ENCODE measurements at places on chromosomes 7 and 10.

GRCh38 chr7:99140813-99141212, 3.1 kb downstream of the SMURF1 start:
- DNase-seq = no peak

- DNase-seq = no peak
These were observed 851.0 kb upstream of the PHF14 start for GRCh38 chr7:10122551-10123100.

DNA sequence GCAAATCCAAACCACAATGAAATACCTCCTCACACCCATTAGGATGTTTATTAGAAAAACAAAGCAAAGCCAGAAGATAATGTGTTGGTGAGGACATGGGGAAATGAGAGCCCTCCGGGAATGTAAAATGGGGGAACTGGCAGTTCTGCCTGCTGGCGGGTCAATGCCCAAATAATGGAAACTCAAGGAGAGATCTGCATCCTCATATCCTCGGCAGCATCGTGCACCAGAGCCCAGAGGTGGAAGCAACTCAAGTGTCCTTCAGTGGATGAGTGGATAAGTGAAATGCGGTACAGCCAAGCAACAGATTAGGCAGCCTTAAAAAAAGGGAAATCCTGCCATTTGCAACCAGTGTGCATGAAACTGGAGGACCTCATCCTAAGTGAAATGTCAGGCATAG, 325.2 kb downstream of the WDR37 start:
- DNase-seq = no peak

GRCh38 chr7:78159545-78159944, 361.0 kb downstream of the PHTF2 start:
- no peak for DNase-seq

GRCh38 chr7:130831817-130832481, 97.9 kb upstream of the KLF14 start:
- DNase-seq = no peak

- no peak for DNase-seq
These were observed 329.9 kb downstream of the FGFR2 start for GRCh38 chr10:121268363-121268762.

GRCh38 chr10:116852246-116852645, 2.9 kb downstream of the ENO4 start:
- DNase-seq = no peak

- DNase-seq = no peak
These were observed 67.0 kb upstream of the CAV2 start for GRCh38 chr7:116432527-116432916.

DNA sequence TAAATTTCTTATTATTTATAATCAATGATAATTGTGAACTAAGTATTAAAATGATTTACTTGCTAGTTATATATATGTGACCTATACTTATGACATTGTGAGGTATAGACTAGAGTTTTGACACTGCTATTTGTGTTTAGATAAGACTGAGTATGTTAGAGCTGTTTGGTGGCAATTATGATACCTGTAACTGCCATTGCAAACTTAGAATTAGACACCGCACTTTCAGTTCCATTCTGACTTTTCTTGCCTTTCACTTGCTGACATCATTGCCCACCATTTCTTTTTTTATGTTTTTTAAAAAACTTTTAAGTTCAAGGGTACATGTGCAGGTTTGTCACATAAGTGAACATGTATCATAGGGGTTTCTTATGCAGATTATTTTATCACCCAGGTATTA, 214.5 kb downstream of the MBL2 start:
- no peak for DNase-seq

- no peak for DNase-seq
These were observed 35.4 kb downstream of the ZAN start for GRCh38 chr7:100768784-100769183.

GRCh38 chr7:136183981-136184380, 206.8 kb upstream of the MTPN start:
- DNase-seq = no peak

GRCh38 chr10:6274040-6274439, 71.3 kb downstream of the PFKFB3 start:
- no peak for DNase-seq

- DNase-seq = no peak
These were observed 242.8 kb downstream of the BAMBI start for GRCh38 chr10:28920091-28920490.

DNA sequence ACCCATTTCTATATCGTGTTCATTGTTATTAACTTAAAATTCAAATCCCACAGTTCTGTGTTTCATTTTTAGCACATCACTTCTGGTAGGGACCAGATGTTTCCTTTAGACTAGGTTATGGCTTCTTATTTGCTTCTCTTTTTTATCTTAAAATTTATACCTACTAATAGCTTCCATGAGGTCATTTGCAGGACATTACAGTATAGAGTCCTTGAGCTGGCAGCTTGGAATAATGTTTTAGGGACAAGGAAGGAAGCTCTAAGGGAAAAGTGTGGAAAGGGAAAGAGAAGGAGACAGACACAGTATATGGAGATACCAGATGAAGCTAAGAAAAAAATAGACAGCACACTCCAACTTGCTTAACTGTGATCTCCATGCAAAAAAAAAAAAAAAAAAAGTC, 48.8 kb upstream of the CD36 start:
- DNase-seq = no peak

- no peak for DNase-seq
These were observed 55.4 kb upstream of the KIF5B start for GRCh38 chr10:32111585-32111984.

GRCh38 chr10:119221201-119221600, 13.8 kb downstream of the GRK5 start:
- DNase-seq = no peak

DNA sequence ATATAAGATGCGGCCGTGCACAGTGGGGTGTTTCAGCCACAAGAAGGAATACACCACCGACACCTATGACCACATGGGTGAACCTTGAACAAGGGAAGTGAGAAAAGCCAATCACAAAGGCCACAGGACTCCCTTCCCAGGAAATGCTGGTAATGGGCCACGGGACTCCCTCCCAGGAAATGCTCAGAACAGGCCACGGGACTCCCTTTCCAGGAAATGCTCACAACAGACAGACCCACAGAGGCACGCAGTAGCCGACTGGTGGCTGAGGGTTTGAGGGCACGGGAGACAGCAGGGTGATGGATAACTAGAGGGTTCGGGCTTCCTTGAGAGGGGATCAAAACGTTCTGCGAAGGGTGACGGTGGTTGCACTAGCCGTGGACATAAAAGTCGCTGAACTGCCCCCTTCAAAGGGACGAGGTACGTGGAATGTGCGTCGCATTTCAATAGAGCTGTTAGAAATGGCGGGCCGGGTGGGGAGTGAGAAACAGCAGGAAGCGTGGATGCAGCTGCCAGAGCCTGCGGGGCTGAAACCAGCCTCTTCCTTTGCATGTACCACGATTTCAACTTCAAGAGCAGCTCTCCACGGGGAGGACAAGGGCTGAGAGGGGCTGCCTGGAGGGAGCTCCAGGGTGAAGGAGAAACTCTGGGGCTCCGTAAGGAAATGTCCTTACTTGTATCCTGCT, 274.0 kb downstream of the ELFN1 start:
- no peak for DNase-seq

GRCh38 chr7:97117035-97117371, 495 bp upstream of the SDHAF3 start:
- no peak for DNase-seq

GRCh38 chr10:85649461-85649860, 717.1 kb downstream of the GRID1 start:
- no peak for DNase-seq

- DNase-seq = no peak
These were observed 34.6 kb downstream of the MGAM start for GRCh38 chr7:142030294-142030693.

DNA sequence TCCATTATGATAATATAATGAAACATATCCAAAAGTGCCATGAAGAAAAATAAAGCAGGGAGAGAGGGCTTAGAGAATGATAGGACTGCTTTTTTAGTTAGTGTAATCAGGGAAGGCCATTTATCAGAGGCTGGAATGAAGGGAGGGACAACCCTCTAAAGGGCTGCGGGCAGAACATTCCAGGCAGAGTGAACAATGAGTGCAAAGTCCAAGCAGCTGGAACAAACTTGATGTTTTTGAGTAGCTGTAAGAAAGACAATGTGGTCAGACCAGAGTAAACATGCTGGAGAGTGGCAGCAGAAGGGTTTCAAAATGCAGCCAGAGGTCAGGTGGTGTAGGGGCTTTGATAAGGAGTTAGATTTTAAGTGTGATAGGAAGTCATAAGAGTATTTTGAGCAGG, 65.6 kb upstream of the CCDC6 start:
- no peak for DNase-seq

GRCh38 chr10:62634576-62634975, 169.9 kb upstream of the ADO start:
- DNase-seq = no peak

- DNase-seq = no peak
These were observed 47.7 kb upstream of the SFMBT2 start for GRCh38 chr10:7458556-7458955.

DNA sequence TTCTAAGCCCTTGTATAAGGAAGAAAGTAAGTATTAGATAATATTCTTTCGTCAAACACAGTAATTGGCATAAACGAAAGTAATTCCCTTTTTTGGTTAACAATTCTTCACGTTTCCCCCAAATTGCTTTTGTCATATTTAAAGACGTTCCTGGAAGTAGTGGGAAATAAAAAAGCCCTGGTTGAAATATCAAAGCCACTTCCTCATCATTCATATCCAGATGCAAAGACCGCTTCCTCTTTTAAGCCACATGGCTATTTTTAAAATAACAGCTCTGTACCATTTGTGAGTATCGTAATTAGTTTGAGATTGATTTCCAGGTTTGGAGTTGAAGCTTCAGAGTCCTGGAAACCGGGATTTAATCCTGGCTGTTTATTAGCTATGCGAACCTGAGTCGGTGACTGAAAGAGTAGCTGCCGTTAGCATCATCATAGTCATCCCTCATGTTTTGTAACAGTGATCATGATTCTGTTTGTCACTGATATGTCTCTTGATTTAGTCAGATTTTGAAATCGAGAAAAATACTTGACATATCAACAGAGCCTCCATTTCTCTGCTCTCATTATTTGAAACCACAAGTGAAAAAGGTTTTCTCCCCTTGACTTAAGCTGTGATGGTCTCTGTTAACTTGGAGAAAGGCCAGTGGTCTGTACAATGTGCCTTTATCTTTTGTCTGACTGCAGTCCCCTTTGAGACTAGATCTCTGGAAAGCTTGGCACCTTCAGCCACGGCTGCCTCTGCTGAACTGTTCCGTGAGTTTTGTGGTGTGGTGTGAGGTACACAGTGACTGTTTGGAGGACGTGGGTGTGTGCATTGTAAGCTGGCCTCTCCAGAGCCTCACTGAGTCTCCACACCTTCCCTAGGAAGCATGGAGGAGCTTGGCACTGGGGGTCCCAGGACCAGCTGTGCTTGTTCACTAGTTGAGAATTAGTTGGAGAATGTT, 18.1 kb downstream of the OPTN start:
- no peak for DNase-seq

DNA sequence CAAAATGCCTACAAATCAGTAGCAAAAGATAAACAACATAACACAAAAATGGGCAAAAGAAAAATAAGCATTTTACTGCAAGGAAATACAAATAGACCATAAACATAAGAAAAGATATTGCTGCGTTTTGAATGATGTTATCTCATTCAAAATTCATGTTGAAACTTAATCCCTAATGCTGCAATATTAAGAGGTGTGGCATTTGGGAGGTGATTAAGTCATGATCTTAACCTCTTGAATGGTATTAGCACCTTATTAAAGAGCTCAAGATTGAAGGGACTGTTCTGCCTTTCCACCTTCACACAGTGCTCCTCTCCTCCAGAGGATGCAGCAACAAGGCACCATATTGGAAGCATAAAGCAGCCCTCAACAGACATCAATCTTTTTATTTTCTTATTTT, 12.4 kb upstream of the TNKS2 start:
- DNase-seq = no peak

GRCh38 chr10:13945390-13946208, 358.8 kb downstream of the PRPF18 start:
- DNase-seq = no peak

- DNase-seq = no peak
These were observed 101.0 kb upstream of the TNS3 start for GRCh38 chr7:47682874-47683273.

GRCh38 chr10:71285180-71285545, 33.9 kb upstream of the SLC29A3 start:
- no peak for DNase-seq

- no peak for DNase-seq
These were observed 27.0 kb downstream of the DCLRE1C start for GRCh38 chr10:14926722-14927416.

DNA sequence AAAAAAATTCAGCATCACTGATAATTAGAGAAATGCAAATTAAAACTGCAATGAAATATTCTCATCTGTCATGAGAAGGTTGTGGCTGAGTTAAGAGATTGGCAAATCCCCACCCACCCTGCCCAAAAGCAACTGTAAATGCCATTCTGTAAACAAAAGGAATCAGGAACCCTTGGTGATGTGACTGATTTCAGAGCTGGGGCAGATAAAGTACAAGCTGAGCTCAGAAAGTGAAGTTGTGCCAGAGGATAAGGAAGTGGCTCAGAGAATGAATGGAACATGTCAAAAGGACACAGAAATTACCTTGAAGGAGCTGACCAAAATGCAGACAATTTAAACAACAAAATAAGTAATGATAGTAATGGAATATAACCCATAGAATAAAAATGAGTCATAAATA, 32.7 kb upstream of the ARMS2 start:
- no peak for DNase-seq

- no peak for DNase-seq
These were observed 34.3 kb upstream of the PHF14 start for GRCh38 chr7:10939237-10939910.

DNA sequence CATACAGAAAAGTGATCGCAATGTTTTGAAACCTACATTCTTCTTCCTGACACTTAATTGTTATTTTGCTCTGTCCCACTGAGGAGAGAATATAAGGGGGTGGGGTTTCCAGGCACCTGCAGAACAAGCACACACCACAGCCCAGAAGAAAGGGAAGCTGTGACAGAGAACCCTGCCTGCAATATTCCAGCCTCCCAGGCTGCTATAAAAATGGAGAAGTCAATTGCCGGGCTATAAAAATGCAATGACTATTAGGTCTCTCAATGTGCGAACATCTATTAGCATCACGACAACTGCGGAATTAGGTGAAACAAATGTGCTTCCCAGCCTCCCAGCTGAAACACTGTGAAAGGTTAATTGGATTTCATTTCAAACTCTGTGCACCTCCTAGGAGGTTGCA, 145.3 kb upstream of the FRMD4A start:
- DNase-seq = no peak

GRCh38 chr7:44911911-44912310, 26.6 kb upstream of the PURB start:
- no peak for DNase-seq

GRCh38 chr7:68364886-68365625, 1233.2 kb upstream of the AUTS2 start:
- no peak for DNase-seq

DNA sequence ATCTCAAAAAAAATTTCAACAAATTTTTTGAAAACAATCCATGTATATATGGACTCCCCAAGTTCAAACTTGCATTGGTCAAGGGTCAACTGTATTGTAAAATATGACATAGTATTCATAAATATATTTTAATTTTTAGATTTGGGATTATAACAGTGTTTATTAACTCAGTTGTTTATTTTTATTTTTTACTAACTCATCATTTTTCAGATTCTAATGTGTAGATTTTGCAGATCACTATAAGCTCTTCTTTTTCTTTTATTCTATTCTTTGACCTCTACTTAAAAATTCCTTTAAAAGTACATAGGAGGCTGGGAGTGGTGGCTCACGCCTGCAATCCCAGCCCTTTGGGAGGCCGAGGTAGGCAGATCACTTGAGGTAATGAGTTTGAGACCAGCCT, 8.7 kb downstream of the MEIG1 start:
- DNase-seq = no peak
